ENCODE measurements at places on chromosomes 7 and 10.

DNA sequence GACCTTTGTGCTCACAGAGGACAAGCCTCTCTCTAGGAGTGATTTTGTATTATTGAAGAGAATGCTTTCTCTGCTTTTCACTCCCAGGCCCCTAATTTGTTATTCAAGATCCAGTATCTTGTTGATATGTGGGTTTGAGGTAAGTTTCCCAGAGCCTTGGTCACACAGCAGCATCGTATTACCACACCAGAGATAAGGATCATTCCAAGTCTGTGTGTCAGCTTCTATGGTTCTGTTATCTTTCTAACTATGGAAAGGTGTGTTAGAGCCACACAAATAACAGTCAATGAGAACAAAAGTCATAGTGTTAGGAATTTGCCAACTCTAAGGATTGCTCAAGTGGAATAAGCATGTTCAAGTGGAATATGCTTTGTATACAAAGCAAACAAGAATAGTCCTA lies 1208.3 kb downstream of the GATA3 start:
- no peak for DNase-seq

DNA sequence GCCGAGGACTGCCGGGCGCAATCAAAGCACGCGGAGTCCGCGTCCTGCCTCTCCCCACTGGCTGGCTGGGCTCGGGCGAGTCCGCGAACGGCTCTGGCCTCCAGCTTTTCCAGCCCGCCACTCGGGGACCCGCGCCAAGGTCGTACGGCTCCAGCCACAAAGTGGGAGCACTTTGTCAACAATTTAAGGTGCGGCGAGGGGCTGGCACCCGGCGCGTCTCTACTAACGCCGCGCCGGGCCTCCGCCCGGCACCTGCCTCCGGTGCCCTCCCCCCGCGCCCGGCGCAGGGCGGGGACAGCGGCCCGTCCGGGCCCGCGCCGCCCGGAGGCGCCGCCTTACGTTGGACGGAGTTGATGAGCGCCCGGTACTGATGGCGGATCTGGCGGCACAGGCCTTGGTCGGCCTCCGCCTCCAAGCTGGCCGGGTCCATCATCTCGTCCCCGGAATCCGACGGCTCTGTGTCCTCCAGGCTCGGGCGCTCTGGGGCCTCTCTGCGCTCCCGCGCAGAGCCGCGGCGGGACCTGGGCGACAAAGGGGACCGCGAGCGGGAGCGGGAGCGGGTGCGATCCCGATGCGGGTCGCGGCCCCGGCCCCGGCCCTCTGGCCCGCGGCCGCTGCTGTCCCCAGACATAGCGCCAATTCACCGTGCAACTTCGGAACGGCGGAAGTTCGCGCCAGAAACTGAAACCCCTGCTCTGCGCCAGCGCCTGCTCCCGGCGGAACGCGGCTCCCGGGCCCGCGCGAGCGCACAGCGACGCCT lies at the start of gene NSMCE4A:
TSS of gene NSMCE4A (minus strand) at position 683 of the 760 bp plus-strand sequence. CDS start at position 631, 52 bp downstream.
- DNase-seq, result peak; percentile 46

- no peak for DNase-seq
These were observed 167.6 kb upstream of the PITRM1 start for GRCh38 chr10:3340127-3340730.

DNA sequence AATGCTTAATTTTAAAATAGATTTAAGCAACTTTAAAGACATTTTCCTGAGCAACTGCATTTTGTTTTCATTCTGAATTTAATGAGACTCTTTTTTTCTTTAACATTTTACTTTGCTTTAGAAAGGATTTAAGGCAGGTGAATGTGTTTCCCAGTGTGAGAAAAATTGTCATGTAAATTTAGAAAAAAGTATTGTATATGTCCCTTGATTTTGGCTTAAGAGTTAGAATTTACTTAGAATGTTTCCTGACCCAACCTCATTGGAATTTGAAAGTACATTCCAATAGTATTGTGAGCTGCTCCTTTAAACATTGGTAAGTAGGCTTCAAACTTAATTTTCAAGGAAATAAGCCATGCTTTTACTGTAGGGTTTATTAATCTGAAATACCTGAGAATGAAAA lies 110.2 kb downstream of the PTEN start:
- no peak for DNase-seq

DNA sequence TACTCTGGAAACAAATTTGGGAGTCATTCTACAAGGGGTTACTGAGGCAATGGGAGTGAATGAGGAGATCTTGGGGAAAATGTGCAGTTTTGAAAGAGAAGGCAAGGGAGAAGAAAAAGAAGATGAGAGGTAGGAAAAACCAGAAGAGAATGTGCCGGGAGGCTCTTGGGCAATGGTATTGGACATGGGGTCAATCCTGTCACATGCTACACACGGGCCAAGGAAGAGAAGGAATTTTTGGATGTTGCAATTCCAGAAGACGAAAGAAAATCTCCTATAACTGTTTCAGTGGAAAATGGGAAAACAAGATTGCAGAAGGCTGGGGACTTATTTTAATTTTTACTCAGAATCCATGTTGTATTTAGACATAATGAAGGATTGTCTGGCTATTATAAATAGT lies 615.0 kb downstream of the PHTF2 start:
- DNase-seq, result no peak

DNA sequence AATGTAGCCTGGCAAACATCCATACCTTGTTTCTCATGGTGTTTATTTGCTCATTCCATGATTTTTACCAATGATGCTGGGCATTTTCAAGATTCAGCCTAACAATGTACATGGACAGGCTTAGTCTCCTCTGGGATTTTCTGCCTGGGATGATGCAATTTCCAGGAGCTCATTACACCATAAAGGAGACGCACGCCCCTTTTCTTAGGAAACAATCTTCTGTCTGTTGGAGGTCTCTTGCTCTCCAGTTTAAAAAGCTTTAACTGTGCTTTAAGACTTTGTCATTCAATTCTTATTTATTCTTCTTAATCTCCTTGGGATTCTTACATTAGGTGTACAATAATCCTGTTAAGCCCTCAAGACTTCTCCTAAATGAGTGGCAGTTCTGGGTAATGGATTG lies 150.3 kb upstream of the NRP1 start:
- no peak for DNase-seq

- no peak for DNase-seq
These were observed 103.3 kb downstream of the GRB10 start for GRCh38 chr7:50679218-50680007.

DNA sequence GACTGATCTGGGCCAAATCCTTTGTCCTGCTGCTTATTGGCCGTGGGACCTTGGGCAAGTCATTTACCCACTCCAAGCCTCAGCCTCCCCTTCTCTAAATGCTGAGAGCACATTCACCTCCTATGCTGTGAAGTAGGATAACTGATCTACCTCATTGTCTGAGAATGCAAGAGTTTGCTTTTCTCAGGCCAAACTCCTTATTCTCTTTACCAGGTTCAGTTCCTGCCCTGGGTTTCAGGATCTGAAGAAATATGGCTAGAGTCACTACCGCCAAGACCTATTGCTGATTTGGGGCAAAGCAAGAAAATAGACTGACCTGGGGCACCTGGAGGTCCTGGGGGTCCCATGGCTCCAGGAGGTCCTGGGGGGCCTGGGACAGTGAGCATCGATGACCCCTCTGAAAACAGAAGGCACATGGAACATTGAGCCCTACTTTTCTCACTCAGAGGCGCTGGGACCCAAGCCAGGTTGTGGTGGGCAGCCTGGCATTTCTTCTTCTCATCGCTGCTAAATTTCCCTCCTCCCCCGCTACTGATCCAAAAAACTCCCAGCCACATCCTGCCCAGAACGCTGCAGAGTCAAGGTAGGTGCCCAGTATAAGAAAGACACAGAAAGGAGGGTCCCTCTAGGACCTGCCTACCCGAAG lies 42.4 kb downstream of the COL17A1 start:
- DNase-seq, result no peak

GRCh38 chr7:43528576-43529354 lies 54.1 kb upstream of the STK17A start:
- no peak for DNase-seq

DNA sequence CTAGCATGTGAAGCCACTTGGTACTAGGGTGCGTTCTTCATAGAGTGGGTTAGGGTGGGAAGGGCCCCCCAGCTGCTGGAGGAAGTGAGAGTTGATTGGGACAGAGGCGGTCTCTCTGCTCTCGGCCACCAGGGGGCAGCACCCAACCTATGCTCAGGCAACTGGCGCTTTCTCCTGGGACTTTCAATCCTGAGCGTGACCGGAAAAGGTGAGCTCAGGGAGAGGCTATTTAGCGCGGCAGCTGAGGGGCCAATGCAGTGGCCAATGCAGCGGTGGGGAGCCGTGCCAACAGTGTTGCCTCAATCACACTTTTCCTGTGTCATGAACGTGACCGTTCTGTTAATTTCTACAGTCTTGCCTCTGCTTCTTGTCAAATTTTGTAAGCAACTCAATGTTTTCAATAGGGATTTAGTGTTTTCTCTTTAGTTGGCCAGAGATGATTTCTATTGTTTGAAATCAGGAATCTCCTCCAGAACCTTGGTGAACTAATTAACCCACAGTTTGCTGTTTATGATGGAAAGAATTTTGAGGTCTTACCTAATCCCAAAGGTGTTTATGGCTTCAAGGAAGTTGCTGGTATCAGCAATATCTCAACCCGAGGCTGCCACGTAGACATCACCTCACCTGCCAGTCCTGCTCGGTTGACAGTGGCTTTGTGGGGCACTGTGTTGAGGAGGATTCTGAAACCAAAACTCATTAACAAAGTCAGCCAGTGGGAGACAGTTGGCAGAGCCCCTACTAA lies 67.9 kb upstream of the PDZD8 start:
- peak; percentile 19 for DNase-seq

DNA sequence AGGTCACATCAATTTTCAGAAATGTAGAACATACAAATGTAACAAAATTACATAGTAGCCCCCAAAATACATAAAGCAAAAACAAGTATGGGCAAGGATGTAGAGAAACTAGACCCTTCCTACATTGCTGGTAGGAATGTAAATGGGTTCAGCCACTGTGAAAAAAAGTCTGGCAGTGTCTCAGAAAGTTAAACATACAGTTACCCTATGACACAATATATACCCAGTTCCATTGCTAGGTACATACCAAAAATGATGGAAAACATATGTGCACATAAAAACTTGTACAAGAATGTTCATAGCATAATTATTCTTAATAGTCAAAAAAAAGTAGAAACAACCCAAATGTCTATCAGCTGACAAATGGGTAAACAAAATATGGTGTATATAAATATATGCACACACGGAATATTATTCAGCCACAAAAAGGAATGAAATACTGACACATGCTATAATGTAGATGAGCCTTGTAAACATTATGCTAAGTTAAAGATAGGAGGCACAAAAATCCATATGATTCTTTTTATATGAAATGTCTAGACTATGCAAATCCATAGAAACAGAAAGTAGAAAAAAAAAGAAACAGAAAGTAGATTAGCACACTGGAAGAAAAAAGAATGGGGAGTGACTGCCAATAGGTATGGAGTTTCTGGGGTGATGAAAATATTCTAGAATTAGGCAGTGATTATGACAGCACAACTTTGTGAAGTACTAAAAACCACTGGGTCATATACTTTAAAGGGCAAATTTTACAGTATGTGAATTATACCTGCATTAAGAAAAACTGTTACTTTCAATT lies 13.5 kb downstream of the HERPUD2 start:
- no peak for DNase-seq

DNA sequence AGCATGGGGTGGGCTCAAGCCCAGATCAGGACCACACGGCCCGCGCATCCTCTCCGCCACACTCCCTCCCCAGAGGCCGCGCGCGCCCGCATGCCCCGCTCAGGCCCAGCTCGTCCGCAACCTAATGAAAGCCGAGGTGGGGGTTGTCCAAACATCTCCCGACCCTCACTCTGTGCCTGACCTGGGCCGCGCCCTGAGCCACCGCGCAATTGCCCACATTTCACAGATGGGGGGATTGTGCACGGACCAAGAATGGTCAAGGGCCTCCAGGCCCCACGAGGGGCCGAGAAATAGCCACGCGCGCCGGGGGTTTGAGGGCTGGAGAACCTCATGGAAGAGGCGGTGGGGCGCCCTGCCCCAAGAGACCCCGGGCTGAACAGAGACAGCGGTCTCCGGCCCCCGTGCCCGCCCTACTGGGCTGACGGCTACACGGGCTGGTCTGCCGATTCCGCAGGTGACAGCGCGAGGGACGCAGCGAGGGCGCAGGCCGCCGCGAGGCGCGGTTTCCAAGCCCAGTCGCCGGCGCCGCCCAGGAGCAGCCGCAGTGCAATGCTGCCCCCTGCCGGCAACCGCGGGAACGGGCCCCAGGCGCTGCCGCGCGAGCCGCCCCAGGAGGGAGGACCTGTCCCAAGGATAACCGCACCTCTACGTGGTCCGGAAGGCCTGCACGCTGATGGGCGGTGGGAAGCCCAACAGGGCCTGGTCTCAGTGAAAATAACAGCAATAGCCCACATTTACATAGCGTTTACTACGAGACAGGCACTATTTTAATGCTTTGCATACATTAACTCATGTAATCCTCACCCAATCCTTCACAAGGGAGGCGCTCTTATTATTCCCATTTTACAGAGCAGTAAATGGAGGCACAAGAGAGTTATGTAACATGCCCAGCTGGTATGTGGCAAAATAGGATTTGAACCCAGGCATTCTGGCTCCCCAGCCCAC lies 10.5 kb upstream of the GRID1 start:
- DNase-seq, result peak; percentile 73

DNA sequence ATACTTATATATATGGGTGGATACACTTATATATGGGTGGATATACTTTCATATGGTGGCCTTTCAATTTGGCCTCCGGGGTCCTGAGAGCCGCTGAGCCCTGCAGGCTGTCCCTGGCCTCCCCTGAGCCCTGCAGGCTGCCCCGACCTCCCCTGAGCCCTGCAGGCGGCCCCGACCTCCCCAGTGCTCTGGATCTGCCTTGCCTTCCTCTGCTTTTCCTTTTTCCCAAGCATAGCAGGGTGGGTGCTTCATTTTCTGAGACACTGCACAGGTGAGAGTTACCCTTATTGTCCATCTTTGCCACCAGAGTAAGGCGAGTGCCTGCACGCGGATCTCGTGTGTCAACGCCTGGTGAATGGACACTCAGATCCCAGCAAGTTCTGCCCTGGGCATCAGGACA lies 106.6 kb downstream of the VIPR2 start:
- DNase-seq, result no peak
